ENCODE measurements at places on chromosomes 11 and 22.

DNA sequence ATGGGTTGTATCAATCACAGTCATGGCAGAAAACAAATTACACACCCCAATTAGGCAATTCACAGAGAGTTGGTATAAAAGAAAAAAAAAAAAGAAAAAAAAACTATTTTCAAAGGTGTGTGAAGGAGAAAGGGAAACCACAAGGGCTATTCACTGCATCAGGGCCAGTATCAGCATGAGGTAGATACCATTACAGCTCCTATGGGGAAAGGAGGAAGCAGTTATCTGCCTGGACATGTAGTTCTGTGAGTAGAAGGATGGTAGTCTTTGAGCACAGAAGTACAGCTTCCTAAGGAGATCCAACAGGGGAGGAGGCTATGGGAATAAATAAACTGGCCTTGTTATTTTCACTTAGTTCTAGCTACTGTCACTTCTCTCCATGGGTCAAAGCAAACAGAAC lies 746.1 kb downstream of the LUZP2 start:
- DNase-seq: no peak

- DNase-seq: no peak
These were observed 2.5 kb downstream of the CNIH2 start for GRCh38 chr11:66280428-66280827.

GRCh38 chr11:225734-226453 lies 10.2 kb downstream of the SIRT3 start:
- DNase-seq: no peak

- no peak for DNase-seq
These were observed 45.3 kb upstream of the GCAT start for GRCh38 chr22:37762389-37762836.

- no peak for DNase-seq
These were observed 542.1 kb downstream of the MN1 start for GRCh38 chr22:27259433-27259832.

- no peak for DNase-seq
These were observed 266.3 kb downstream of the BRD1 start for GRCh38 chr22:49561338-49561737.

GRCh38 chr11:8262552-8263108 lies 1.0 kb downstream of the LMO1 start:
- no peak for DNase-seq

DNA sequence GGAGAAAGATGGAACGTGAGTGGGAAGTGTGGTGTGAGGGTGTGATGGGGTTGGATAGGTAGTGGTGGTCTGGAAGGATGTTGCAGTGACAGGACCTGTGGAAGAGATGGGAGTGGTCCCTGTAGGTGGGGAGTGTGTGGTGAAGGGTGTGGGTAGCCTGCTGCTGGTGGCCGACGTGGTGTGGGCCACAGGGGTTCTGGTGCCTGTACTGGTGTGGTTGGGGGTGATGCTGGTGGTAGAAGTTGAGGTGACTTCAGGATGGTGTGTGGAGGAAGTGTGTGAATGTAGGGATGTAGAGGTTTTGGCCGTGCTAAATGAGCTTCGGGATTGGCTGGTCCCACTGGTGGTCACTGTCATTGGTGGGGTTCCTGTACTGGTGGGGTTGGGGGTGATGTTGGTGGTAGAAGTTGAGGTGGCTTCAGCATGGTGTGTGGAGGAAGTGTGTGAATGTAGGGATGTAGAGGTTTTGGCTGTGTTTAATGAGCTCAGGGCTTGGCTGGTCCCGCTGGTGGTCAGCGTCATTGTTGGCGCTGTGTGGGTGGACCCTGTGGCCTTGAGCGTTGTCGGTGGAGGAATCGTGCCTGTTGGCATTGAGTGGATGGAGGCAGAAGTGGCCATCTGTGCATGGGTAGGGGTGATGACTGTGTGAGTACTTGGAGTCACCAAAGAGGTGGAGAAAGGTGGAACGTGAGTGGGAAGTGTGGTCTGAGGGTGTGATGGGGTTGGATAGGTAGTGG lies 19.1 kb downstream of the MUC6 start:
- no peak for DNase-seq

GRCh38 chr11:13338427-13339069 lies 61.0 kb downstream of the BMAL1 start:
- DNase-seq: no peak

All from bone marrow (tissue), 2 donors.